CD4-positive, alpha-beta T cell (primary cell): ENCODE measurements at places on chromosomes 1 and 21.

- no peak for DNase-seq
Observed at GRCh38 chr1:197360068-197360467, 92.0 kb downstream of the CRB1 start.

GRCh38 chr1:165659581-165659895 lies 28.5 kb downstream of the MGST3 start:
- DNase-seq, result no peak

DNA sequence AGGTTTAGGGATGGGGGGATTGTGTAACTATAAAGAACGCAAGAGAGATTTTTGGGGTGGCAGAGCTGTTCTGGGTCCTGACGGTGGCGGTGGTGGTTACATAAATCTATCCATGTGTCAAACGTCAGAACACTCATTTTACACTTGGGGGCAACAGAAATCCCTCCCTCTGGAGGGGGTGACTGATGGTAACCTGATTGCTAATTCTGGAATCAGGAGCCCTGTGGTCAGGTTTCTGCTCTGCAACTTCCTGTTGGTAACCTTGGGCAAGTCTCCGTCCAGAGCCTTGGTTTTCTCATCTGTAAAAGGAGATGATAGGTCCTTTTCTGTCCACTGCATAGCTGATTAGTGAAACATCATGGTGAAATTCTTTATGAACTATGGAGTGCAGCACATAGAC lies 40.9 kb downstream of the ALPL start:
- no peak for DNase-seq

GRCh38 chr1:177964336-177964735 lies 5.5 kb downstream of the SEC16B start:
- DNase-seq, result no peak

DNA sequence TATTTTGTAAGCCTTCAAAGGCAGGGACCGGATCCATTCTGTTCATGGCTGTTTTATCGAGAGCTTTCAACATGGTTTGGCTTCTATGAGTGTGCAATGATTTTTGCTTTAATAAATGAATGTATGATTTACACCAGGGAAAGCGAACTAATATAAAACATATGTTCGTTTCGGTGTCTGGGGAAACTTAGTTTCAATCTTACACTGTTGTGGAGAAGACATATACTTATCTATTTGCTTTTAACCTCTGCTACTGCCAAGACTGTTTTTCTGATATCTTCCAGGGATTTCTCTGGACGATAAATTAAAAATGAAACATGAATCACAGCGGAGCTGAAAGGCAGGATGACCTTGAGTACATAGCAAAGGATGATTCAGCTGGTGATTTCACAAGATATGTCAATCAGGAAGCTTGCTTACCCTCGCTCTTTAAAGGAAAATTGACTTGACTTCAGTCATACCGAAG lies 14.7 kb upstream of the CYYR1 start:
- DNase-seq, result no peak

- DNase-seq, result no peak
Observed at GRCh38 chr1:175494950-175495349, 248.4 kb downstream of the TNR start.

- peak; percentile 10 for DNase-seq
Observed at GRCh38 chr1:42551180-42551579, 88.1 kb downstream of the CCDC30 start.

GRCh38 chr1:90862782-90863181 lies 145.7 kb upstream of the BARHL2 start:
- no peak for DNase-seq

- DNase-seq, result no peak
Observed at GRCh38 chr1:111217183-111217910, 10.2 kb upstream of the CHI3L2 start.

DNA sequence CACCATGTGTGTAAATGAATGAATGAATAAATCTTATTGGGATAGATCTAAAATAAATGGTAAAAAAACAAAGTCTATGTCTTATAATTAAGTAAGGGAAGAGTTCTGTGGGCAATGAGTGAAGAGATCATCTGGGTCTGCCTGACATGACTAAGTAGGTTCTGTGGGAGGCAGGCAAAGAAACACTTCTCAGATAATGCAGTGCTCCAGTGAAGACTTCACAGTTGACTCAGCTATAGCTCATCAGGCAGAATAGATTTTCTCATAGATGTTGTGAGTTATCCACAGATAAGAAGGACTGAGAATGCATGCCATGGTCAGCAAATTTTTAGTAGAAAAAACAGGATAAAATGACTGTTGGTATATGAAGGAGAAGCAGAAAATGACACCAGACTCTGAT lies 12.4 kb downstream of the KRTAP22-2 start:
- DNase-seq, result no peak

DNA sequence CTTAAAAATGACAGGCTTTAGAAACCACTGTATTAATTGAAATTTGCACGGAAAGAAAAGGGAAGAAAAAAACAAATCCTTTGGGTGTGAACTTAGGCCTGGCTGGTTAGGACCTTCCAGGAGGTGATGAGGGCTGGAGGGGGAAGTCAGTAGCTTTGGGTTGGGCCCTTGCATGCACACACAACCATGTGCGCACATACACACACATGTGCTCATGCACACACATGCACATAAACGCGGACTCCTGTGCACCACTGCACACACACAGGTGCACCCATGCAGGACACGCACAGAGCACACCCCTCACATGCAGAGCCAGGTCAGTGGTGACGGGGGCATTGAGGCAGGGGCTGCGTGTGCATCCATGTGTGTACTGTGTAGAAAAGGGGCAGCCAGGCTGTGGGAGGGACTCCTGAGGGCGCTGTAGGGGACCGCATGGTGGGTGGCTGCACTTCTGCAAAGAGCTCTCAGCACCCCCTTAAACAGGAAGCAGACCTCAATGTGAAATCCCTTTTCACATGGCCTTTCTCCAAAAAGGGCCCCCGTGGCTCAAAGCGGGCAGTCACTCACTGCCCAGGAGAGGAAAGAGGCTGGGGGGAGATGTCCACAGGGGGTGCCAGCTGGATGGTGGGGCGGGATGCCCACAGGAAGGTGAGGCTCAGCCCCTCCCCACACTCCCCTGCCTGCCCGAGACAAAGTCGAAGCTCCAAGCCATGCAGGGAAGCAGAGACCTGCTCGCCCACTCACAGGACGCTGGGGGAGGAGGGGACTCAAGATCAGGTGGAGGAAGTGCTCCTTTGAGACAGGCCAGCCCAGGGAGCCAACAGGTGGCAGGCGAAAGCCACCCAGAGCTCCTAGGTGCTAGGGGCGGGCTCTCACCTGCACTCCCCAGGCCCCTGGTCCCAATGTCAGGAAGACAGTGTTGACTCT lies 95.2 kb downstream of the ITPKB start:
- DNase-seq, result no peak

DNA sequence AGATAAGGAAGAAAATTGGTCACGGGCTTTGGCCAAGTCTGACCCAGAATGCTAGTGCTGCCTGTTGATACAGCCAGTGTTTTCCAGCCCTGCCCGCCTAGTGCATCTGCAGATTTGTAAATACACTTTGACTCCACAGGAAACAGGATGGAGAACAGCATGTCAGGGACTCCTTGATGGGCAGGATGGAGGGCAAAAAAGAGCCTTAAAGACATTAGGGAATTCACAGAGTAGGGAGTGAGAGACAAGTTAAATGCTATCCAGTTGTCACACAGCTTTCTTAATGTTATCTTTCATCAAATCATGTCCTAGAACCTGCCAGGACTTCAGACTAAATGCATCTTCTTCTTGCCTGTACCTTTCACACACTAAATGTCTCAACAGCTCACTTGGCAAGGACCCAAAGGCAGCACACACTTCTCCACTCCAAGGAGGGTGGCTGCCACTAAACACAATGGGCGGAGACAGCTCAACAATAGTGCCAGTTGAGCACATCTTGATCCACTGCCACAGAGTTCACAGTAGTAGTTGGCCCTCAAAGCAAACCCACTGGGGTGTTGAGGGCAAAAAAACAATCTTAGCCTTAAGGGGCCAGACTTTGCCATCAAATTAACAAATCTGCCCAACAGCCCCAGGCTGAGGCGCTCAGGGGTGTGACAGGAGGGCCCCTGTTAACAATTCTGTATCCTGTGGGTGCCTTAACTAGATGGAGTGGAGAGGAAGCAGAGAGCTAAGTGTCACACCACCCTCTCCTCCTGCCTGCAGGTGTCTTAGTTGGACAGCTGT lies 2.7 kb downstream of the HIVEP3 start:
- DNase-seq, result peak; percentile 39

DNA sequence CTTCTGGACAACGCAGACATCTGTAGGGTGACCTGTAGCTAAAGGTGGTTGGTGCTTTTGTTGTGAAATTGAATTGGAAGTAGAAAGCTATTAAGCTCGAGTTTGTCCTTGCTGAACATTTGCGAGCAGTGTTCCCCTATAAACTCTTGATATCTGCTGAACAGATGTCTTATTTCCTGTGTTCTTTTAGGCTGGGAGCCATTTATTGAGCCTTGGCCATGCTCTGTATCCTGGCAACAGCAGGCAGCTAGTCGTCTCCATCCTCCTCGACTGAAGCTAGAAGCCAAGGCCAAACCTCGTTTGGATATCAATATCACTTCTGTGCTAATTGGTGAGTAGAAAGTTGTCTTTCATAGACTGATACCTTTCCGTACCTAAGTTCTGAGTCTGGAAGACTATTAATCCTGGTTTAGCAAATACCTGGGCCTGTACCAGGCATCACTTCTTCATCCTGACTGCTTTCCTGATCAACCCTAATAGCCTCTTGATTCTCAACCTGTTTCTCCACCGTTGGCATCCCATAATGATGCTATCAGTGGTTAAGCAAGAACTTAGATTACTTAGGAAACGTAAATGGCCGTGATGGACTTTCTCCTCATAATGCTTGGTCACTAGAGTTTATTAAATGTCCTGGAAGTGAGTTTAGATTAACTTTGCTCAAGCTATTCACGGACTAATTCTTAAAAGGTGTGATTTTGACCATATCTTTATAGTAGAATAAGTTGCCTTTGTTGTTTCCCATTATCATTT lies 103.4 kb downstream of the VPS13D start:
- no peak for DNase-seq

GRCh38 chr1:46903481-46903880 lies 37.8 kb downstream of the CYP4A11 start:
- no peak for DNase-seq

- no peak for DNase-seq
Observed at GRCh38 chr1:93605812-93606512, 75.7 kb downstream of the BCAR3 start.

GRCh38 chr1:186790101-186790500 lies 38.6 kb upstream of the PLA2G4A start:
- DNase-seq, result no peak

DNA sequence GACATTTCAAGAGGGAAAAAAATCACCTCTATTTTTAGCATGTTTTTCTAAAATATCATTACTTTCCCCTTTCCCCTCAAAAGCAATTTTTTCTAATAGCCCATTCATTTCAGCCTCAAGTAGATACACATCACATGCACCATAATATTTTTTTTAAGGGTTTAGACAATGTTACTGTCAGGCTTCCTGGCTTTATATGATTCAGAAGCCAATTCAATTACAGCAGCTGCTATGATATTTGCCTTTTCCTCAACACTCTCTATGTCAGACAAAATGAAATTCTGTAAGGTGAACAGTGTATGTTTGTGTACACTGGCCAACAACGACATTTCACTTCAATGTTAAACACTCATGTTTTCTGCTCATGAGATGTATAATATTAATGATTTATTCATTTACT lies 46.5 kb downstream of the OMA1 start:
- no peak for DNase-seq

DNA sequence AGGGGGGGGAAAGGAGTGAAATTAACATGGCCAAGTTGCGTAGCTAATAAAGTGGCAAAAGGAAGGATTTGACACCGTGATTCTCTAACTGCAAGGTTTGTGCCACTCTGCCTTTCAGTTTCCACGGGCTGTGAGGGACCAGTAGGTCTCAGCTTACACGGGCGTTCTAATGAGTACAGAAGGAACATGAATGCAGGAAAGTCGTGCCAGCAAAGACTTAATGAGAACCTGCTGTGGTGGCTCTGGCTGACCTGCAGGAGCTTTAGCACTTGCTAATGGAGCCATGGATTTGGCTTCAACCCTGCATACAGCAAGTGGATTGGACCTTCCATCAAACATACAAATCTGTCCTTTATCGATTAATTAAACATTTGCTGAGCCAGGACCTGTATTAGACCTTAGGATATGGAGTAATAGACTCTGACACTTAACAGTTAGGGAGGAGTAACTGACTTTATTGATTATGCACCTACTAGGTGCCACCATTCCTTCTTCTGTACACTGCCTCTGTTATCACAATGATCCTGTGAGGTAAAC lies 15.1 kb upstream of the PITHD1 start:
- DNase-seq, result no peak

DNA sequence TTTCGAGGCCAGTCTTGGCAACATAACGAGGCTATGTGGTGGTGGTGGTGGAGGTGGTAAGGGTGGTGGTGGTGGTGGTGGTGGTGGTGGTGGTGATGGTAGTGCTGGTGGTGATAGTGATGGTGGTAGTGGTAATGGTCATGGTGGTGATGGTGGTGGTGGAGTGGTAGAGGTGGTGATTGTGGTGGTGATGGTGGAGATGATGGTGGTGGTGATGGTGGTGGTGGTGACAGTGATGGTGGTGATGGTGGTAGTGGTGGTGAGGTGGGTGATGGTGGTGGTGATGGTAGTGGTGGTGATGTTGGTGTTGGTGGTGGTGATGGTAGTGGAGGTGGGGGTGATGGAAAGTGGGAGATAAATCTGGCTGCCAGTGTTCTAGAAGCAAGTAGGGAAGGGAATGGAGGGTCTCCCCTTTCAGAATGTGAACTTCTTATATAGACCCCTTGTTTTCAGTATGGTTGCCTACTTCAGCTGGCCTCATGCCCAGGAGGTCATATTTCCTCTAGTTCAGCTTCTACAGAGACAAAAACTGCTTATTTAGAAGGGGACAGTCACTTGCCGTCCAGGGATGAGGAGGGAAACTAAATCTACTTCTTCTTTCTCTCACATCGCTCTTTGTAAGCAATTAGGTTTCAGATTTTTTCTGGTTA lies 27.5 kb downstream of the SH3BGR start:
- no peak for DNase-seq

- peak; percentile 89 for DNase-seq
Observed at GRCh38 chr21:14215971-14216641, at the start of gene RBM11. Gene RBM11, plus strand, starts transcription at chr21:14216157. Its CDS starts 30 bp downstream, at chr21:14216187.

GRCh38 chr1:234527346-234527745 lies 48.4 kb upstream of the TARBP1 start:
- DNase-seq, result no peak

DNA sequence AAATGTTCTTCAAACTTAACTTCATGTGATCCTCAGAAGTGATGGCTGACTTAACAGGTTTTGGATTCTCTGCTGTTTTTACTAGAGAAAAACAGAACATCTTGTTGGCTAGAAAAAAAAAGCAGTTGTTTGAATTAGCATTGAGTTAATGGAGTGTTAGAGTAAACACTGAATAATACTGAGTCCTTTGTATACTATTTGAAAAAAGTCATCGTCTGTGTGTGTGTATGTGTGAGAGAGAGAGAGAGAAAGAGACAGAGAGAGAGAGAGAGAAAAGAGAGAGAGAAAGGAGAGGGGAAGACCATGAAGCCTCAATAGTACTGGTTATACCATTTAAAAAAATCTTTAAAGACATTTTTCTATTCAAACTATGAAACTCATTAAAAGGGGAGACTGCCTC lies 10.4 kb downstream of the ZNF697 start:
- DNase-seq, result no peak
